ENCODE measurements at places on chromosomes 11 and 22.
A peak's percentile ranks its signal among the peaks of the same experiment; 100 is the strongest.

DNA sequence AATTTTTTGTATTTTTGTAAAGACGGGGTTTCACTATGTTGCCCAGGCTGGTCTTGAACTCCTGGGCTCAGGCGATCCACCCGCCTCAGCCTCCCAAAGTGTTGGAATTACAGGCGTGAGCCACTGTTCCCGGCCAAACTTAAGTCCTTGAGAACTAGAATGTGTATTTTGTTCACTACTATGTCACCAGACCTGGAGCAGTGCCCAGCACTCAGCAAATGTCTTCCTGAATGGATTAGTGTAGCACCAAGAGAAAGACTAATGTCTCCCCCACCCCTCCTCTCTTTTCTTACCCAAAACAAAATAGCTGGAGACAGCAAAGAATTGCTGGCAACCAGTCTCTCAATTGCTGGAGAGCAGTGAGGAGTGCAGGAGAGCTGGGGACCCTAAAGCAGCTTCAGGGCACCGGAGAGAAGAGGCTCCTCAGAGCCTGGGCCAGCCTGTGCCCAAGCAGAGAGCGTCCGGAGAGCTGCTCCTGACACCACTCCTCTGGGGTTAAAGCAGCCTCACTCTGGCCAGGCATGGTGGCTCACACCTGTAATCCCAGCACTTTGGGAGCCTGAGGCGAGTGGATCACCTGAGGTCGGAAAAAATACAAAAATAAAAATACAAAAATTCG is 14.9 kb downstream of the SLC25A18 start:
- DNase-seq, result no peak

DNA sequence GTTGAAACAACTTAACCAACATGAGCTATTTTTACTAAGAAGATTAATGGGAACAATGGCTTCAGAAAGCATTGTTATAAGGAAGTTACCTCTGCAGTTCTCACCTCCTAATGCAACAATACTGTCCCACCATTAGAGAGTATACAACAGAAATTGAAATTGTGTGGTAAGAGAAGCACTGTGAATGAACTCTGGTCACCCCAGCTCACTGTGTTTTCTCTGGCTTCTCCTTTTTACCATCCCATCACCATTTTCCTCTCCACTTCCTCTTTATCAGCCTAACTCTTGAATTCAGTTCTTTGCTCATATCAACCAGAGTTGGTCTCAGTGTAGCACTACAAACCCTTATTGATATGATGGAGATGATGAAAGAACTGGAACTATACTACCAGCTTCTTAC is 138.0 kb upstream of the POU2AF2 start:
- DNase-seq, result peak; percentile 24

DNA sequence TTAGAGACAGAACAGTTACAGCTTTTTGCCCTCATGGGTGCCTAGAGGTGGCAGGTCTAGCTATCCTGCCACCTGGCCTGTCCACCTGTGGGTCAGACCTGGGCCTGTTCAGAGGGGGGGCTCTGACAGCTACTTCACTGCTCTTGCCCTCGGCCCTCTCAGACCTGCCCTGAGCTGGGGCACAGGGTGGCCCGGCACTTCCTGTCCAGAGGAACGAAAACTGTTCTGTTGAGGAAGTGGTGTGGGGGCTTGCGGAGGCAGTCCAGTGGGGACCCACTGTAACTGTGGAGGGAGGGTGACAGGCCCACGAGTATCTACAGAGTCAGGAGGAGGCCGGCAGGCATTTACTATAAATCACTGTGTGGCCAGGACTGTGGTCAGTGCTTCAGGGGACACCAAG is 16.2 kb downstream of the TESMIN start:
- DNase-seq, result peak; percentile 38

- DNase-seq, result no peak
Measured at GRCh38 chr11:27355575-27356104, 7.4 kb downstream of the CCDC34 start.

DNA sequence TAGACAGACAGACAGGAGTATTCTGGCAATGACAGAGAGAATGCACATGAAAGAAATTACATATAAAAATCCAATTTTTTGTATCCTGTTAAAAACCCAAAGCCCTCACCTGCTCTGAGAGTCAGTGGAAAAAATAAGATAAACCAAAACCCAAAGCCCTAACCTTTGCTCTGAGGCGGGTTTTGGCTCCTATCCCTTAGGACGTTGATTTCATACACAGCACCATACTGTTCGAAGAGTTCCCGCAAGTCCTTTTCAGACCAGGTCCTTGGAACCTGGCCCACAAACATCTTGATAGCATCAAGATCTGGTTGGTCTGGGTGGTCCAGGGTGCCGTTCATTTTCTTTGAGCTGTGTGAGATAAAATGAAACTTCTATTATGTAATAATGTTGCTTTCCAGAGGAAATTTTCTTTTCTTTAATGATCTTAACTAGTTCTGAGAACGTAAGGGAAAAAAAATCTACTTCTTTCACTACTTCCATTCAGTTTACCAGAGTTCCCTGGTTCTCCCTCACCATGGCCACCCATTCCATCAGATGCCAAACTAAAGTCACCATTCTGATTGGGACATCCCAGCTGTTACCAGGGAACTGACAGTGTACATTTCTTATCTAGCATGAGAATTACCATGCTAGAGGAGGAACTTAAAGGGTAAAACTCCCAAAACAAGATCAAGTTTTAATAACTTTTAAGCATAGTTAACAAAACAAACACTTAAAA is 39.9 kb upstream of the RAPSN start:
- DNase-seq, result no peak

GRCh38 chr22:44532552-44532951 is 34.5 kb upstream of the RTL6 start:
- DNase-seq, result no peak

DNA sequence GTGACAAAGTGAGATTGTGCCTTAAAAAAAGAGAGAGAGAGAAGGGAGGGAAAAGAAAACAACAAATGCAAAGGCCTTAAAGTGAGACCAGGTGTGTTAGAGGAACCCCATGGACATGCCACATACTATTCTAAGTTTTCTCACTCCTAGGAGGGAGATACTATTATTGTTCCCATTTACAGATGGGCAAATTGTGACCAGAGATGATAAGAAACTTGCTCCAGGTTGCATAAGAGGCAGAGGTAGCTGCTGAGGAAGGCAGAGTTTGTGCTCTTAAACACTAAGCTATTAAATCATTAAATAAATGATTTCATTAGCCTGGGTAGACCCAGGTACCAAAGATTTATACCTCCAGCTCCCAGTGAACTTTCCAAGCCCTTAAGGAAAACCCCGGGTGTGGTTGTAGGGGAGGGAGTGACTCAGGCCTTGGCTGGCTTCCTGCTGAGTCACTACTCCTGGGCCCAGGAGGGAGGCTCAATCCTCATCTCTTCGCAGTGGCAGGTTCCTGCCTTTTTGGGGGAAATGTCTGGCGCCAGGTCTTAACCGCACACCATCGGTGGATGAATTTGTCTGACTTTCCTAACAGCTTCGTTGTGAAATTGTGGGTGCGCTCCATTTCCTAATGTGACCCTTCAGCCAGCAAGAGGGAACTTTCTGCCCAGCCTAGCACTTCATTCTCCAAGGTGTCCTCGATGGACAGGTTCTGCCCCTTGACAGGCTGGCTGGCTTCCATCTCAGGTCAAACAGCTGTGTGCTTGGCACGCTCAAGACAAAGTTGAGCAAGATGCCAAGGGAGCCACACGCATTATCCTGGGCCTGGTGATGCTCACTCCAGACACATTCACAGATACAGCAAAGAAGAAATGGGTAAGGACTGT is 33.4 kb upstream of the PTPRJ start:
- peak; percentile 91 for DNase-seq

DNA sequence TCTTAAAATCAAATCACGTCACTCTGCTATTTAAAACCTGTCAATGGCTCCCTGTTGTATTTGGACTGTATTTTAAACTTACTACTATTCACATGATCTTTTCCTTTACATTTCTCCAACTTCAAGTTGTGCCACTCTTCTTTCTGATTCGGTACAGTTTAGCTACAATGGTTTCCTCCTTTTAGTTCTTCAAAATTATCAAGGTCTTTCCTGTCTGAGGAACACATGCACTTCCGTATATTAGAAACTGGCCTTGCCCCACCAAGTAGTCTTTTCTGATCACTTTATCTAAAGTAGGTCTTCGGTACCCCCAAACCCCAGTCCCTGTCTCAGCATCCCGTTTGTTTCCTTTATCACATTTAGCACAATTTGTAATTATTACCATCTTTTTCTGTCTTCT is 81.8 kb downstream of the MTMR3 start:
- DNase-seq, result peak; percentile 18

GRCh38 chr22:29810216-29810615 is 27.9 kb downstream of the ASCC2 start:
- no peak for DNase-seq

GRCh38 chr22:39251762-39252460 is 7.1 kb upstream of the PDGFB start:
- DNase-seq, result no peak

DNA sequence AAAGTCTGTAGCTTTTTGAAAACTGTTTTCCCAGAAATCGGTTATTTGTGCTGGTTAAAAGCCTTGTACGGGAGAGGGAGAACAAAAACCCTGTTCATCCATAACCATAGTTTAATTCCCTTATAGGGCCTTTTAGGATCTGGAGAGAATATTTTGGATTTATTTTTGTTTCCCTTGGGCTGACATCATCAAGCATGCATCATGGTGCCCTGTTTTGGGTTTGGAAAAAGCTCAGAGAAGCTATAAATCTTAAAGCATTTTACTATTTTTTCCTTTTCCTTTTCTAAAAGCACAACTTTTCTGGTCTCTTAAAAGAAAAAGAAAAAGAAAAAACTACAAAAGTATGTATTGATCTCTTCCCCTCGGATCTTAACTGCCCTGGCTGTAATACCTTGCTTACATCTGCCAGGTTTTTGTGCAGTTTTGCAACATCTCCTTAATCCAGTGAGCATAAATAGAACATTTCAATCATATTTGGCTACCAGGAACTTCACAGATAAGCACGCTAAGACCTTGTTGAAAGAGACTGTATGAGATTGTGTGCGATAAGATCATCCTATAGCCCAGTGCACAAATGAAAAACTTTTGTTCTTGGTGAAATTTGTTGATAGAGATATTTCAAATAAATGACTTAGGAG is 88.0 kb downstream of the ZBTB16 start:
- DNase-seq, result no peak

GRCh38 chr11:126722956-126723664 is 277.5 kb downstream of the KIRREL3 start:
- no peak for DNase-seq

DNA sequence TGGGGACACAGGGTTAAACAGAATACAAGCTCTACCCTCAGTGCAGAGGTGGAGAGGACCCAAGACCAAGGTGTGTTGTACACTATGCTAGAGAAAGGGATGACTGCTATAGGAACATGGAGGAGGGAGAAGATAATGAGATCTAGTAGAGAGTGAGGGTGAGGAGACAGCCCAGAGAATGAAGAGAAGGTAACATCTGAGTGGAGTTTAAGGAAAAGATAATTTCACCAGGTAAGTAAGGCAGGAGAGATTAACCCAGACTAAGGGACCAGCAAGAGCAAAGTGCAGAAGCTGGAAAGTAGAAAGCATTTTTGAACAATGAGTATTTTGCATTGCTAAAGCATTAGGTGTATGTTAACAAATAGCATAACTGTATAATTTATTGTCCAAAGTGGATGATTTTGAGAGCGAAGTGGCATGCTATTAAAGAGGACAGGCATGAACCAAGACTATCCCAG is 128.8 kb downstream of the RASSF10 start:
- no peak for DNase-seq

- no peak for DNase-seq
Measured at GRCh38 chr11:97908354-97908753, 1112.4 kb upstream of the CNTN5 start.

DNA sequence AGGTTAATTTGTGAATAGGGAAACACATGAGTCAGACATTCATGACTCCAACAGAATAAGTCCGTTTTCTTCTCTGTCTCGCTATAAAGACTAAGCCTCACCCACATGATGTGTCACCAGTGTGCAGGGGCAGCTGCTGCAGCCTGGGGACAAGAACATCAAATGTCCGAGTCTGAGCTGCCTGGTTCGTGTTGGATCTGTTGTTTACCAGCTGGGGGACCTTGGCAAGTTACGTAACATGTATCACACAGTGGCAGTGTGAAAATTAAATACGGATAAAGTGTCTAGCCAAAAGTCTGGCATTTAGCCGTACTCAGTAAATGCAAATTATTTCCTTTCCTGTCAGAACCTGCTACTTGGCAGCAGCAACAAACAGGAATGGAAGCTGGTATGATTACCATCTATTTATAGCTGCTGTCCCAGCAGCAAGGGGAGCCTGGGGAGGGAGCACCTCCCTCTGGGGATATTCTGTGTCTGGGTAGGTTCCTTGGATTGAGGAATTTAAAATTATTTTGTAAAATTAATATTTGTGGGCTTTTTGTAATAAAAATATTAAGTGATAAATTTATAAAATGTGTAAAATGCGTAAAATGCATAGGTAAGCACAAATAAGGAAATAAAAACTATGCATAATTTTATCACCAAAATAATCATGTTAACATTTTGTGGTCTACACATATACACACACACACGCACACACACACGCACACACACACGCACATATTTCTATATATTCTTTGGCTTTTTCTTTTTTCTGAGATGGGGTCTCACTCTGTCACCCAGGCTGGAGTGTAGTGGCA is 1.3 kb upstream of the CLDN25 start:
- peak; percentile 44 for DNase-seq

DNA sequence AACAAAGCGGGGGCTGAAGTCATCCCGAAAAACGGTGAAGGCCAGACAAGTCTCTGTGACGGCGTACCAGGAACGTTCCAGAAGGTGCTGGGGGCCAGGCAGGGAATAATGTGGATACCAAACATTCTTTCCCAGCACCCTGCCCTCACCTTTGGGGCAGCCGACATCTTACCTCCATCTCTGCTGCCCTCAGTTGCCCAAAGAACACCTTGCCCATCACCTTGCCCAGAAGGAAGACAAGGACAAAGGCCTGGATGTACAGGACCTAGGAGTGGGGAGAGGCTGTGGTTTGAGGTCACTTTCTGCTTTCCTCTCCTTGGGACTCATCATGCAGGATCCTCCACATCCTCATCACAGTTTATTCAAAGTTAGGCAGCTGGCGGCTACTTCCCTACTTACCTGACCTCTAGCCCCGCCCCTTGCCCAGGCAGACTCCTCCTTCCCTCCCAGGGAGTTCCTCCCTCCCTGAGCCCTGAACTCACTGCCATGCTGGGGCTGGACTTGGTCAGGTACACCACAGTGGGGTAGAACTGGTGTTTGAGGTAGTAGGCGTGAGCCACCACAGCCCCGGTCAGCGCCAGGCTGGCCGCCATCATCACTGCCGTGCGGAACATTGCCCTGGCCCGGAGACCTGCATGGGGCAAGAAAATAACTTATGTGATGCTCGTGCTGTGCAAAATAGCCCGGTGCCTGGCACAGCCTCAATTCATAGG is 1.2 kb downstream of the SYVN1 start:
- peak; percentile 39 for DNase-seq

GRCh38 chr11:75389276-75389605 is 10.1 kb upstream of the RPS3 start:
- no peak for DNase-seq
